ENCODE measurements at places on chromosomes 5 and 9.

GRCh38 chr5:174175716-174176268 is 130.3 kb downstream of the NSG2 start:
- no peak for DNase-seq

DNA sequence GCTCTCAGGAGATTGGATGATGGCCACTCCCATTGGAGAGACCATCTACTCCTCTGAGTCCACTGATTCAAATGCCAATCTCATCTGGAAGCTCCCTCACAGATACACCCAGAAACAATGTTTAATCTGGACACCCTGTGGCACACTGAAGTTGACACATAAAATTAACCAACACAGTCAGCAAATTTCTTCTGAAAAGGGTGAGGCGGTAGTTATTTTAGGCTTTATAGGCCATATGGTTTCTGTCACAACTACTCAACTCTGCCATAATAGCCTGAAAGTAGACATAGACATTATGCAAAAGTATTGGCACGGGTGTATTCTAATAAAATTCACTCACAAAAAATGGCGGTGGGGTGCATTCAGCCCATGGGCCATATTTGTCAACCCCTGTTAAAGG is 244.5 kb upstream of the VLDLR start:
- DNase-seq, result no peak

GRCh38 chr9:134358026-134358661 is 31.9 kb downstream of the RXRA start:
- no peak for DNase-seq

GRCh38 chr5:96973532-96974401 is 37.9 kb downstream of the LNPEP start:
- DNase-seq, result no peak

DNA sequence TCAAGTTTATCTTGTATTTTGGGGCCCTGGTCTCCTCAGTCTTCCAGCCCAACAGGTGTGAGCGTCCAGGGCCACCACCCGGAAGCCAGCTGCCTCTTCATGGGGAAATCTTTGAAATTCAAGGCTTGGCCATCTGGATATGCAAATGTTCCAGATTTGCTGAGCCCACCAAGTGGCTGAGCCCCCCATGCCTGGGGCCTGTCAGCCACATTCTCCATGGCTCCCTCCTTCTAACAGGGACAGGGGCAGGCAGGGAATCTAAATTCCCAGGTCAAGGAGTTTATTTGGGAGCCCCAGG is 14.2 kb upstream of the CXXC5 start:
- DNase-seq, result no peak

DNA sequence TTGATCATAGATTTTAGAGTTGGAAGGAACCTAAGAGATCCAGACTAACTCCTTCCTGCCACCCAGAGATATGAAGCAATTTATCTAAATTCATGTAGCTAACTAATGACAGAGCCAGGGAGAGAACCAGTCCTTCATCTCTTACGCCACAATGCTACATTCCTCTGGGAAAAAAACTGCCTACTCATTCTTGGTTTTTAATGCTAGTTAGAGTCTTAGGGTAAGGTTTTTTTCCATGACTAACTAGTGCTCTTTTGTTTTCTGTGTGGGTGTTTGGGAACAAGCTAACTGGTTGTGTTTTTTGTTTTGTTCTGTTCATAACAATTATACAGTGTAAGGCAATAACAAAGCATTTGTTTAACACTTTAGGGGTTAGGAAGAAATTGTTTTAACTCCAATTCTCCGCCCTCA is 52.4 kb downstream of the SLC44A1 start:
- DNase-seq, result no peak

- DNase-seq, result no peak
Observed at GRCh38 chr9:23702311-23702922, 123.6 kb downstream of the ELAVL2 start.

- no peak for DNase-seq
Observed at GRCh38 chr9:124260769-124261603, 3.2 kb downstream of the NEK6 start.

GRCh38 chr5:140391312-140391711 is 10.3 kb upstream of the ANKHD1 start:
- no peak for DNase-seq

DNA sequence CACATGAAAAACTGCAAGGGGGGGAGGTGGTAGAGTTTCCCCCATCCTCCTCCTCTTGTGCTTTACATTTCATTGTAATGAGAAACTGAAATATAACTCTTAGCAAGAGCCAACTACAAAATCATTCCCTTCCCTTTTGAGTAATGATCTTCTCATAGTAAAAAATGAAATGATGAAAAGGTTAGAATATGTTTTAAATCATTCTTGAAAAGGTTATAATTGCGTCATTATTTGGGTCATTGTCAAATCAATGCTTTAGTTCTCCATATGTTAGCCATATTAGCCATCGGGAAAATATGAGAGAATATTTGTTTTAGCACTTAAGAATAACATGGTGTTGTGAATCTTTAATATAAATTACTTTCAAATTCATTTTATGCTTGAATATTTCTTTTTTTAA is 1185.0 kb upstream of the CDH18 start:
- DNase-seq, result no peak

- no peak for DNase-seq
Observed at GRCh38 chr9:91391412-91391811, 29.7 kb upstream of the AUH start.

GRCh38 chr9:97487107-97487506 is 14.4 kb upstream of the TMOD1 start:
- DNase-seq, result no peak

DNA sequence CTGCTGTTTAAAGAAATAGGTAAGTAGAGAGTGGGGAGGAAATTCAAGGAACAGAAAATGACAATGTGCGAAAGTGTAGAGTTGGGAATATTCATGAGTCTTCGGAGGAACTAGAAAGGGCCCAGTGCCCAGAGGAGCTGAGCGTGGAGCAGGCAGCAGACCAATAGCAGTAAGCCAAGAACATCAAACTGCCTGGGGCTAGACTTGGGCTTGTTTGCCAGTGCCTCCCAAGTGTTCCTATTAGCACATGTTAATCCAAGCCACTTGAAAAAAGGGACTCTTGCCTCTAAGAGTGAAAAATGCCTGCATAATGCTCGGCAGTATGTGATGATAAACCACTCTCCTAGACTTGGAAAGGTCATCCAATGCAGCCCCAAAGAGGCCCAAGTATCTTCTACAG is 1.2 kb upstream of the TAL2 start:
- no peak for DNase-seq

- no peak for DNase-seq
Observed at GRCh38 chr5:104594850-104595249, 1032.3 kb upstream of the NUDT12 start.

DNA sequence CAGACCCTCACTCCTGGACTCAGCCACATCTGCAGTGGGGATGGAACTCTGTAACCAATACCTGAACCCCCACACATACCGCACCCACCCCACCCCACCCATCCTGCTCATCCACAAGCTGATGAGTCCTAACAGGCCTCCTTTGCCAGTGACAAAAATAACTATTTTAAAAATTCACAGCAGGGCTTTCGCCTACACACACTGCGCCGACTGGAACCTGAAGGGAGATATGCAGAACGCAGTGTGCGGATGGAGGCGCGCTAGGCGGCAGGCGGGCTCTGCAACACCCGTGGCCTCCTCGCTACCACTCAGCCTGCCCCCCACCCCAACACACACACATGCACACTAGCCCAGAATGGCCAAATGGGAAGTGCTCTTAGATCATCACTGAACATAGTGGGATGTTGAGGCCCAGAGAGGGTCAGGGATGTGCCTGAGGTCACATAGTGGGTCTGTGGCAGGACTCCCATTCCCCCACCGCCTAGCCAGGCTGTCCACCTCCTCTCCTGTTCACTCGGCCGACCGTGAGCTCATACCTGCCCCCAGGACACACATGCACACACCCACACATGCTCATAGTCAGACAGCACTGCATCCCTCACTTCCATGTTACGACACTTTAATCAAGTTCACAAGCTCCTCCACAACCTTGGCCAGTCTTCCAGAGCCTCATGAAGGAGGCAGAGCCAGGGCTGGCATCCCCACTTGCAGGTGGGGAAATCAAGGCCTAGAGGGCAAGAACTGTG is 6.3 kb upstream of the CAMK2A start:
- no peak for DNase-seq

GRCh38 chr5:158117467-158118160 is 258.7 kb upstream of the CLINT1 start:
- no peak for DNase-seq

- DNase-seq, result no peak
Observed at GRCh38 chr9:89372979-89373378, 54.7 kb downstream of the SECISBP2 start.

- DNase-seq, result no peak
Observed at GRCh38 chr5:59917121-59917520, 23.6 kb upstream of the PDE4D start.

- no peak for DNase-seq
Observed at GRCh38 chr9:29176231-29176630, 1603.0 kb upstream of the C9orf72 start.

DNA sequence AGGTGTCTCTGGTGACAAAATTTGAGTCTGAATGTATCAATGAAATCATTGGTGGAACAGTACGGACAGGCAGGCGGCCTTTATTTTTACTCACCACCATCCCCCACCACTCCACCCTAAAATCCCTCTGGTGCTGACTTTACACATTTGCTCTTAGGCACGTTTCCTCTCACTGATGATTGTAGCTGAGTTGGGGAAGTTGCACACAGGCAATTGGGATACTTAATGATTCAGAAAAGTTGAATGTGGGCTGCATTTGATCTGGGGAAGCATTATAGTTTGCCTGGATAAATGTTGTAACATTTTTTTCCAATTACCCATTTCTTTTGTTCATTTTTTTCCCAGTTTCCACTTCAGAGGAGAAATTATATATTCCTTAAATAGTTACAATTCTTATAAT is 658.4 kb downstream of the TLR4 start:
- no peak for DNase-seq

- DNase-seq, result no peak
Observed at GRCh38 chr9:121088576-121088975, 13.8 kb downstream of the CNTRL start.
